Inflammatory macrophage treated with lipopolysaccharide for 1 hour (primary cell): ENCODE measurements at places on chromosomes 6 and 20.

DNA sequence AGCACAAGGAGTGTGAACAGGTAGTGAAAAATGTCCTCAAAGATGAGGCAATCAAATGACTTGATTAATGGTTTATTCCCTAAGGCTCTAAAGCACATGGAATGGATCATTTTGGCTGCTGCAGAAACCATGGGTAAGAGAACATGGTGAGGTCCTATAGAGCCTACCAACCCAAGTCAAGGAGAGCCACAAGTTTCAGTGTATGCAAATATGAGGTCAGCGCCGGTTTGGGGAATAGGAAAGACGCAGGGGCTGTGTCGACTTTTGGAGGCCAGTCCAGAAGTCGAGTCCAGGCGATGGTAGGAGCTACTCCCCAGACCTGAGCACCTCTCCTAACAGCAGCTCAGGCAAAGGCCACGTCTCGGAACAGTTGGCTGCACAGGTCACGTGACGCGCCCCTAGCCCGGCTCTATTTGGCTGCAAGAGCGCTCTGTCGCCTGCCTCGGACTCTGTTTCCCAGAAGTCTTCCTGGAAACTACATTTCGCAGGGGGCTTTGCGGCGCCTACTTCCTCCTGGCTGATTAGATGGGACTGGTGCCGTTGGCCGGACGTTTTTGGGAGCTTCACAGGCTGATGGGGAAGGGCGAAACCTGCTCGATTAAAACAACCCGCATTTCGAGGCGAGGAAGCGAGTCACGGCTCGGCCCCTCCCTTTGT, 74.4 kb upstream of the CHD6 start:
- peak; percentile 10 for DNase-seq

DNA sequence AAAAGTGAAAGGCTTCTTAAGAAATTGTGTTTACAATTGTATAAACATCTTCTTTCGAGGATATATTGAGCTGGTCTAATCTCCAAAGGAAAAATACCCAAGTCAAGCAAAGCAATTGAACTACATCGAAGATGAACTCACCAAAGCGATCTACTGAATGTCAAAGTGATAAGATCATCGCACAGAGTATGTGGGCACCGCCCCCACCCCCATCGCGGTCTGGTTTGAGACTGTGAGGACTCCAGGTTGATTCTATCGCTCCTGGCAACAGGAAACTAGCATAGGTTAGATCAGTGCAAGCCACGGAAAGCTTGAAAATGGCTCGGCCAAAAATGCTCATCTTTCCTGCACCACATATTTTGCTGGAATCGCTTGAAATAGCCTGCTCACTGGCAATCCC, 133.2 kb upstream of the RPS6KA2 start:
- no peak for DNase-seq

DNA sequence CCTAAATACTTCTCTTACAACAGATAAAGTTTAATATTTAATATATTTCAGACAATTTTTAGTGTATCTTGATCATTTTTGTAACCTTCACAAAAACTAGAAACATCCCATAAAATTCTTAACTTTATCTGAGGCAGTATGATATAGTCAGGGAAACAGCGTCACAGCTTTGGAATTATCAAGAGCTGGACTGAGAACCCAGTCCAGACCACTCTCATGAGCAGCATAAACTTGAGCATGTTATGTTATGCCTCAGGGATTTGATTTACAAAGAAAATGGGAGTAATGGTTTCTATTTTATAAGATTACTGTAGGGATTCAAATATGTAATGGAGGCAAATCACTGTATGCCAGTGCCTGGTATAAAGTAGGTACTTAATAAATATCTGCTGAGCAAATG, 8.3 kb upstream of the MARCKS start:
- no peak for DNase-seq

DNA sequence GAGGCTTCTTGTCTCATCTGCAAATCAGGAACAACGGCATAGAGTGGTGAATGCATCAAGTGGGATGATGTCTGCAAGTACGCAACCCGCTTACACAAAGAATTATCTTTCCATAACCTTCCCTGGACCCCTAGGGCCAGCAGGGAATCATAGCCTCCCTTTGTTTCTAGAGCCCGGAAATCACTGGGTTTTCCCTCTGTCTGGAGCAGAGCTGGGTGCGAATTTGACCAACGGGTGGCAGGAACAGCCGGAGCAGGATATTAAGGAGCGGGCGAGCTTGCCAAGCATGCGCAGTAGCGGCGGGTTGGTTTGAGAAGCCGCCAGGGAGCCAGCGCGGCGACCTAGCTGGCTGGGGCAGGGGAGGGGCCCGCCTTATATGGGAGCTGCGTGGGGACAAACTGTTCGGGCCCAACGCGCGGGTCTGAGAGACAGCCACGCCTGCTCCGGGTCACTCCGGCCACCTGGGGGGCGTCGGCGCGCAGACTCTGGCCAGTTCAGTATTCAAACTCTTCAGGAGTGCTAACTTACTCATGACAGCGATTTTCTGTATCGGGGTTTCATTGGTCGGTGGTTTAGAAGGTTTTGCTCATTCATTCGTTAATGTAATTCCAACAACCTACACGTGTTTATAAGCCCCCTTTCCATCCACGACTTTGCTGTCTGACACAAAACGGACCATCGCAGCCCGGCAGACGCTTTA, 1.6 kb upstream of the KIF16B start:
- peak; percentile 85 for DNase-seq

DNA sequence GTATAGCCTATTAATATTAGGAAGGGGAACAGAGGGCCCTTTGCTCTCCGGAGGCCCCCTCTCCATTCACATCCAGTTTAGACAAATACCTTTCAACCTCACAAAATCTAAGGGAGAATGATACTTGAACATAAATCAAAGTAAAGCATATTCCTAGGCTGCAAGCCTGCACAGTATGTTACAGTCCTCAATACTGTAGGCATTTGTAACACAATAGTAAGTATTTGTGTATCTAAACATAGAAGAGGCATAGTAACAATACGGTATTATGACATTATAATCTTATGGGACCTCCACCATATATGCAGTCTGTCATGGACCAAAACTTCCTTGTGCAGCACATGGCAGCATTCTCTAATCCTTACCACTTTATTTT, 2.3 kb upstream of the TREM1 start:
- no peak for DNase-seq

GRCh38 chr6:147958683-147959082, 384.0 kb upstream of the SASH1 start:
- no peak for DNase-seq

- no peak for DNase-seq
Measured at GRCh38 chr20:3751305-3751674, 16.3 kb downstream of the ADISSP start.

GRCh38 chr6:11251553-11252360, 19.3 kb upstream of the NEDD9 start:
- DNase-seq = no peak

- DNase-seq = no peak
Measured at GRCh38 chr6:74253261-74253660, 557.3 kb downstream of the CD109 start.

GRCh38 chr6:21997119-21998037, 299.5 kb downstream of the PRL start:
- DNase-seq = no peak

DNA sequence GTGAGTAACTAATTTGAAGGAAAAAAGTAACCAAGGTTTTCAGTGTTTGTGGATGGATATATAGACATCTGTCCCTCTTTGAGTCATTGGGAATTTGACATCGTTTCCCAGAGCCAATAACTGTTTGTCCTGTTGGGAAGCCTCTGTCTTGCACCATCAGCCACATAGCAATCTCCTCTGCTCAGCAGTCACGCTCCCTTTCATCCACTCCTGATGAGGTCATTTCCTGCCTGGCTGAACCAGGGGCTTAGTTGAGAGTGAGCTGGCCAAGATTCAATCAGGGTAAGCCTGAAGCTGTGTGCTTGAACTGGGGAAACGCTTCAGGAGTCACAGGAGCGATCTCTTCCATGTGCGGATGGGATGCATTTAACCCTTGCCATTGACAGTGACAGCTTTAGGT, 121.5 kb upstream of the FOXQ1 start:
- no peak for DNase-seq

GRCh38 chr6:67679566-67680296, 955.4 kb upstream of the ADGRB3 start:
- DNase-seq = no peak

GRCh38 chr6:6332811-6333244, 12.4 kb upstream of the F13A1 start:
- no peak for DNase-seq

DNA sequence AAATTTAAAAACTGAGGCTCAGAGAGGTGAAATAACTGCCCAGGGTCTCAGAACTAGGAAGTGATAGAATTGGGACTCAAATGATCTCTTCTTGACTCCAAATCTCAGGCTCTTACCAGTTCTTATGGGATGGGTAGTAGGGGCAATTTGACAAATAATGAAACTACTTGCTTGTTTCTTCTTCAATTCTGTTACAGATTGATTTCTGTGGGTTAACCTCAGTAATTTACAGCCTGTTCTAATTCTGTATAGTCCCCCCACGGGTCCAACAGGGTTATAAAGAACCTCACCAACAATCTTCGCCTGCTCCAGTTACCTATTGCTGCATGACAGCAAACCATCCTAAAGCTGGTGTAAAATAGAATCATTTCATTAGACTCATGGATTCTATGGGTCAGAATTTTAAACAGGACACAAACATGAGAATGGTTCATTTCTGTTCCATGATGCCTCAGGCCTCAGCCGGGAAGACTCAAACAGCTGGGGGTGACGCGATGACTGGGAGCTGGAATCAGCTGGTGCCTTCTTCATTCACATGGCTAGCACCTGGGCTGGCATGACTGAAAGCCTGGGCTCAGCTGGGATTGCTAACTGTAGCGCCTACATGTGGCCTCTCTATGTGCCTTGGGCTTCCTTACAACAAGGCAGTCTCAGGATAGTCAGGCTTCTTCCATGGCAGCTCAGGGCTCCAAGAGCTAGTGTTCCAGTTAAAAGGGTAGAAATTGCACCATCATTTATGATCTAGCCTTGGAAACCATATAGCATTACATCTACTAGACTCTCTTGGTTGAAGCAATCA, 6.6 kb upstream of the WFDC2 start:
- DNase-seq = no peak

GRCh38 chr6:139533171-139533570, 158.7 kb upstream of the CITED2 start:
- no peak for DNase-seq
